ENCODE measurements at places on chromosomes 2 and 18. TPM values are rescaled to one million over a fixed set of nuclear protein-coding genes. Genes with fewer than 3 reads are reported as not detected.

DNA sequence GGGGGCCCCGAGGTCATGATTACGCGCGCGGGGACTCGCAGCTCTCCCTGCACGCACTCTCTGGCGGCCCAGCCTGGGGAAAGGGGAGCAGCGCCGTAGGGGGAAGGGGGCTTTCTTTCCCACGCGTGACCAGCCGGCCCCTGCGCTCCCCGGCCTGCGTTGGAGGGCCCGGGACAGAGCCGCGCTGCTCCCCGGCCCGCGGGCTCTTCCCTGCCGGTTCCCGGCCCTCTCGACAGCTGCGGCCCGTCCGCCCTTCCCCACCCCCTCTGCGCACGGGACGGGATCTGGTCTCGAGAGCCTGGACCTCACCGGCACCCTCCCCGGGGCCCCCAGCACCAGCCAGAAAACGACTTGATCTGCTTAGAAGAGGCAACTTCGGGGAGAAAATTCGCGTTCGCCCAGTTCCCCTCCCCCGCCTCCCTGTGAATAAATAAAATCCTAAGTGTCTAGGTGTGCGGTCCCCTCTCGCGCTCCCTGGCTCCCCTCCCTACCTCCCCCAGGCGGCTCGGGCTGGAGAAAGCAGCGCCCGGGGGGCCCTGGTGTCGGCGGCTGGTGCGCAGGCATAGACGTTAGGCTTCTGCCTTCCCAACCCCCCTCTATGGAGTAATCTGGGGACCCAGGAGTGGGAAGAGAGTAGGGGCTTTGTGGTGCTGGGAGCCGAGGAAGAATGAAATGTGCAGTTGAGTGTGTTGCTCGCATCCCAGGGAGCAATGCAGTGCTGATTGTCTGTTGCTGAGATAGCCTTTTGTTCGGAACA is 803 bp upstream of the FIGN start:
- no peak for DNase-seq

DNA sequence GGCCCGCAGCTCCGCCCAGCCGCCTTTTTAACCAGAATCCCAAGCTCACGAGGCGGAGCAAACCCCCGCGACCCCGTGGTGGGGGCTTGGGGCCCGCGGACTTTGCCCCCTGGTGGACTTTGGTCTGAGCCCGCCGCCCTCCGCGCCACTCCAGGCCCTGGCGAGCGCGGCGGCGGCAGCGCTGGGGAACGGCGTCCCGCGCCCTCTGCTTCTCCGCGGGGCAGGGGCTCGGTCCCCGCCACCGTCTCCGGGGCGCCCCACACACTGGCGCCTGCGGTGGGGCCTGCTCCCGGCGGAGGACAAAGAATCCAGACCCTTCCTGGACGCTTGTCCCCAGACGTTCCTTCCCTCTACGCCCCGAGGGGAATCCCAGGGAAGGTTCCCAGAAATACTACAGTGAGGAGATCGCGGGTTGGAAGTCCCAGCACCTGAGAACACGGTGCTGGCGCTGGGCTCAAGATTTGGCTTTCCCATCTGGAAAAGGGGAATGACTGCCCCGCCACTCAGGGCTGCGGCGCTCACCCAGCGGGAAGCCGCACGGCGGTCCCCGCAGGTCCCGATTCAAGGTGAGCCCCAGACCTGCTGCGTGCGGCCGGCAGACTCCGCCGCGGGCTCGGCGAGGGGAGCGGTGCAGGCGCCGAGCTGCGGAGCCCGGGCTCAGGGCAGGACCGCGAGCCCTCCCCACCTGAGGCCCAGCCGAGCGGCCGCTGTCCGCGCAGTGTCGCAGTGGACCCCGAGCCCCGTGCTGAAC is at the start of gene HAAO:
TSS of gene HAAO (minus strand) at position 1 of the 751 bp plus-strand sequence. CDS start 47 bp downstream, outside the sequence.
- DNase-seq: no peak

DNA sequence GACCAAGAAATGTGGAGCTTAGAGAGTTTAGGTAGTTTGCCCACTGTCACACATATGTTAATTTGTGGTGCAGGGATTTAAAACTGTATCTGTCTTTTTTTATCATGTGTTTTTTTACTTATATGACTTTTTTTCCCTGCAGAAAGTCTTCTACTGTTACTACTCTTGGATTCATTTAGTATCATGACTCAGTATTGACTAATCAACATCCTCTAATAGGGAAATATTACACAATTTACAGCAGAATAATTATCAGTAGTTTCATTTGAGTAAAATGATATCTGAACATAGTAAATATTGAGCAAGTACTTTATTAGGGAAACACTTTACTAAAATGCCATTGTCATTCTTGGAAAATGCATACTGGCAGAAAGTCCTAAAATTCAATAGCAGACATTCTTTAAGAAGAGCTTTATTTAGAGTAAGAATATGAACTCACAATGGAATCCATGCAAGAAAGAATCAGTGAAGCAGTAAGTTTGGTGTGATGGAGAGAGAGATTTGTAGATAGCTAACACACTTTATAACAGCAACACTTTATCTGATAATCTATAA is 425.9 kb upstream of the SLC8A1 start:
- DNase-seq: no peak

DNA sequence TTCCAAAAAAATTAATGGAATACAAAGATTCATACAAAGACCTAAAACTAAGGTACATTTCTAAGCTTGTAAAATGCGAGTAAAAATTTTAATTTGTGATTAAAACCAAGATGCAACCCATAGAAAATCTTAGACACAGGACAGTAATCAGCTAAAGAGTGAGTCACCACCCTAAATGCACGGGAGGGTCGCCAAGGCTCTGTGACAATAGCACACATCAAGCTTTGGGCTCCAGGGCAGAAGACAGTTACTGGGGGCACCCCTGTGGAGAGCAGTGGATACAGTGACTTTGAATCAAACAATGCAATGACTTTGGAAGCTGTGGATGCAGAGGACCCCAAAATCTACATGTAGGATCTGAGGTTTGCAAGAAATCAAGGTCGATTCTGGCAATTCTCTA is 7.5 kb downstream of the FLACC1 start:
- DNase-seq: no peak

GRCh38 chr2:1685957-1686783 is 58.1 kb downstream of the PXDN start:
- DNase-seq: no peak

- DNase-seq: no peak
Measured at GRCh38 chr2:30147196-30147714, 448 bp downstream of the YPEL5 start.

DNA sequence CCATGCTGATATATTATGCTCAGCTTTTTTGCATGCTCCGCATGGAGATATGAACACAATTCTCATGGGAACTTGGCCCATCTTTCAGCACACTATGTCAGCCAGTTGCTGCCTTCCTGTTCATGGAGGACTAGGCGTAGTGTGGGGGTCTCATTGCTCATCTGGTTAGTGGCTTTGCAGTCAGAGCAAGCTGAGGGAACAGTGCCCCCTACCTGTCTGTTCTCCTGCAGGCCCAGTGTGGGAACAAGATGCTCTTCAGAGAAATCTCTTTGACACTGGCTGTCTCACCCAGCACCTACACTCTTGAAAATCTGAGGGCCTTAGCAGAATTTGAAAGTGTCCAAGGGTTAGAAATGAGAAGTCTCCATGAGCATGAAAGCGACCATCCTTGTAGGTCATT is 47.1 kb downstream of the SPTBN1 start:
- DNase-seq: no peak

DNA sequence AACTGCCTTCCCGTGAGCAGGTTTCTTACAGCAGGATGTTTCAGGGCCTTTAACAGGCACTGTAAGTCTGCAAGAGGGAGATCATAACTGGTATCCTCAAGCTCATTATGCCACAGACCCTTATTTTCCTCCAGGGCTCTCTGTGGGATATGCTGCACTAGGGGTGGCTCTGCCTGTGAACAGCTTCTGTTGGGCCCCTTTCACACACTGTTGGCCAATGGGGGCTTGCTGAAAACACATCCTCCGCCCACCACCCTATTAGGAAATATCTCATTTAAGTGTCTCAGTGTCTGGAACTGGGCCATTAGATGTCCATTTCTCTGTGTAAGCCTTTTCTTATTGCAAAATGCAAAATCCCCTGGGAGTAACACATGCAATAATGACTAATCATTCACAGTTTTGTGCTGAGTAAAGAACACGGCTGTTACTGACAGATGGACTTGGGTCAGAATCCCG is 414.3 kb upstream of the HS6ST1 start:
- no peak for DNase-seq

DNA sequence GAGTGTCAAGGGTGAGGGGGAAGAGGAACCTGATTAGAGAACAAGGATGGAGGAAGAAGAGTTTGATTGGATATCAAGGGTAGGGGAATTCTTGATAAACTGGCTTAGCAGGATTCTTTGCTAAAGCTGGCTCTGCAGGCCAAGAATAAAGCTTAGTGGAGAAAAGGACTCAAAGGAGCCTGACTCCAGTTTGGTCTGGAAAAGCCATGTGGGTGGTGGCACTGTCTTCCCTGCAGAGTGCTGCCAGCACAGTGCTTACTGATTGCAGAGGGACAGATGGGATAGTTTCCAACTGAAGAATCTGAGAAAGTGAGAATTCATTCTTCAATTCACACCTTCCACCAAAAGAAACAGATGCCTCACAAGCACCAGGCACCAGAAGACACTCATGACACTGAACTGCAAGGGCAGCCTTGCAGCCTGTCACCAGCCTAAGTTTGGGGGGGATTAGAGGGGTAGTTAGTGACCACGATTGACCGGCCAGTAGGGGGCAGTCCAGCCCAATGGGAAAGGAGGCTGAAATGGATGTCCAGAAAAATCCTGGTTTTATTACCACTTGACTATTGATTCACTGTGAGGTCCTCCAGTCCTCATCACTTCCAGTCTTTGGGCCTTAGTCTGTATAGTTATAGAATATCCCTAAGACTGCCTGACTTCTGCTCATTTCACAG is 334.5 kb downstream of the SMAD2 start:
- DNase-seq: no peak

DNA sequence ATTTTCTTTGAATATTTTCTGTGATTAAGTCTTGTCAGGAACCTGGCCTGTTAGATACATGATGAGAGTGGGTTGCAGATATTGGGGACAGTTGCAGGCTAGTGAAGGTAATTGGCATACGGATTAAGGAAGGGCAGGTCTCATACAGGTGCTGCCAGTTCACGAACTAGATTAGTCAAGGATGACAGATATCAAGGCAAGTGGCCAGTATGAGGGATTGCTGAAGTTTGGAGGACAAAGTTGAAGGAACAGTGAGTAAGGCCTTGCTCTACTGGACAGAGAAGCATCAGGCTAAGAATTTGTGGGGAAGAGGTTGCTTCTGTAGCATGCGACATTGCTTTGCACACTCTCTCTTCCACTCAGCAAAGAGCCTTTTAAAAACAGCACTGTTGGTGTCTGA is 12.8 kb upstream of the NCOA1 start:
- DNase-seq: no peak

- no peak for DNase-seq
Measured at GRCh38 chr18:51852681-51853080, 487.3 kb upstream of the DCC start.

- DNase-seq: no peak
Measured at GRCh38 chr2:107094450-107094986, 208.6 kb upstream of the ST6GAL2 start.

DNA sequence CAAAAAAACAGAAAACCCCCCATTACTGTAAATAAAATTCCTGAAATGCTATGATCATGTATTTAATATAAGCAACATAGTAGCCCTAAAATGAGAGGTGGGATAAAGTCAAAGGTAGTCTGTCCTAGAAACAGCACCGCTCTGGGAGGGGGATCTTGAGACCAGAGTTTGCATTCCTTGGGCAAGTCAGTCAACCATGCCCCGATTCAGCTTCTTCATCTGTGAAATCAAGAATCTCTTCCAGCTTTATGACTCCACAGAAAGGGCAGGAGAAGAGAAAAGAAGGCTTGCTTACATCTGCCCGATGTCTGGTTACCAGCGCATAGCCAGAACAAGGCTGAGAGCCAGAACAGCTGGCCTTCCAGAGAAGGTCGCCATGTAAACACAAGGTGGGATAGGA is 2.1 kb upstream of the FBLN7 start:
- DNase-seq: no peak

- no peak for DNase-seq
Measured at GRCh38 chr18:55833543-55833942, 245.6 kb upstream of the TCF4 start.

- DNase-seq: no peak
Measured at GRCh38 chr2:174108579-174108978, 139.8 kb downstream of the OLA1 start.

- DNase-seq: no peak
Measured at GRCh38 chr2:240107477-240107796, 28.7 kb downstream of the COPS9 start.

- DNase-seq: no peak
Measured at GRCh38 chr2:58039170-58039611, 7.4 kb upstream of the VRK2 start.

Gene SERPINB11
- total RNA-seq: not detected

Gene WDR43
- 55.1 TPM for total RNA-seq

Gene DNAJC5G
- total RNA-seq: not detected

Gene CRYBA2
- total RNA-seq: not detected

Gene DLX2
- total RNA-seq: 3.3 TPM

Gene LRRC30
- not detected for total RNA-seq

Gene CCDC102B
- 20.1 TPM for total RNA-seq

Gene FAM124B
- total RNA-seq: 7.8 TPM

Gene ANKRD30BL
- total RNA-seq: 27.9 TPM

Gene NEUROD1
- 3.3 TPM for total RNA-seq
